Right hindlimb (tissue), 1 donor: ENCODE measurements at places on chromosomes 1 and 21.

- DNase-seq: no peak
Observed at GRCh38 chr1:47978486-47978885, 18.7 kb downstream of the TRABD2B start.

DNA sequence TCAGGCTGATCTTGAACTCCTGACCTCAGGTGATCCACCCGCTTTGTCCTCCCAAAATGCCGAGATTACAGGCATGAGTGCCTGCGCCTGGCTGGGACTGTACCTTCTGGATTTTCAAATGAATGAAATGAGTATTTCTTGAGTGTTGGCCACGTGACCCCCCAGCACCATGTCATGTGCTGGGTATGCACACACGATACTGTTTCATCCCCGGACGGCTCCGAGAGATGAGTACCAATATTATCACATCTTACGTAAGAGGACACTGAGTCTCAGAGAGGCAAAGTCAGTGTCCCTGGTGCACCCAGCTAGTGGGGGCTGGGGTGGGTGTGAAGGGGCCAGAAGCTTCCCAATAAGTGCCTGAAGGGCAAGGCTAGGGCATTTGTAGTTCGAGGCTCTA lies 780 bp upstream of the CROCC start:
- no peak for DNase-seq

GRCh38 chr1:2610036-2610959 lies 22.5 kb downstream of the MMEL1 start:
- DNase-seq: no peak

DNA sequence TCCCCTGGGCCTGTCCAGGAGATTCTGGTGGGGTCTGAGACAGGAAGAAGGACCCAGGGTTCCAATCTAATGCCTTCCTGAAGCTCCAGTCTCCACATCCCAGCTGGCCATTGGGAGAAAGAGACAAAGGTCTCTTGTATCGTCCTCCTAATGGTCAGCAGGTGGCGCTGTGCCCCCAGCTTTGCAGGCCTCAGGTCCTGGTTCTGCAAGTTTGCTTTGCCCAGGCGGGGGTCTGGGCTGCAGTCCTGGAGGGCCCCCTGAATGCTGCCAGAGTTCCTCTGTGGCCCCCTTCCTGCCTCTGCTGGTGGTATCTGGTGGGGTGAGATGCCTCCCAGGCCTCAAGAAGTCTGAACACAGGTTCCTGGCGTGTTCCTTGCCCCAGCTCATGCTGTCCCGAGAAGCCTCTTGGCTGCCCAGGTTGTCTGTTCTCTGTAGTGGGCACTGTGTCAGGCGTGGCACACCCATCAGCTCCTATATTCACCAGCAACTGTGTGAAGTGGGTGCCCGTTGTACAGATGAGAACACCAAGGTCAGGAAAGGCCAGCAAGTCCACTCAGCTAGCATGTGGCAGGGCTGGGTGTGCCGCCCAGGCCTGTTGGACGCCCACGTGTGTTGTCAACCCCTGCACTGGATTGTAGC lies 33.8 kb upstream of the CSF3R start:
- peak; percentile 41 for DNase-seq

DNA sequence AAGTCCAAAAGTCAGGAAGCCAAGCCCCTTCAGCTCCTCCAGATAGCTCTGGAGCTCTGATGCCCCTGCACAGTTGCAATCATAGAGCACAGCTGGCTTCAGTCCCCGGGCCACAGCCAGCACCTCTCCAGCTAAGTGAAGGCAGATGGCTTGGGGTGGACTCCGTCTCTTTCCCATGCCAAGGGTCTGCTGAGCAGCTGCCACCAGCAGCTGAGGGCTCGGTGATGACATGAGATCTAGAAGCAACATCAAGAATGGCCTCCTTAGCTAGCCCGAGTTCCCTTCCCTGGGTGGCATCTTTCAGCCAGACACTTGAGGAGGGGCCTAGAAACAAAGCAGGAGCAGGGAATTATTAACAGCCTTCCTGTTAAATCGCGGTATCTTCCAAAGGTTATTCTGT lies 973 bp downstream of the C1orf74 start:
- DNase-seq: peak; percentile 59

DNA sequence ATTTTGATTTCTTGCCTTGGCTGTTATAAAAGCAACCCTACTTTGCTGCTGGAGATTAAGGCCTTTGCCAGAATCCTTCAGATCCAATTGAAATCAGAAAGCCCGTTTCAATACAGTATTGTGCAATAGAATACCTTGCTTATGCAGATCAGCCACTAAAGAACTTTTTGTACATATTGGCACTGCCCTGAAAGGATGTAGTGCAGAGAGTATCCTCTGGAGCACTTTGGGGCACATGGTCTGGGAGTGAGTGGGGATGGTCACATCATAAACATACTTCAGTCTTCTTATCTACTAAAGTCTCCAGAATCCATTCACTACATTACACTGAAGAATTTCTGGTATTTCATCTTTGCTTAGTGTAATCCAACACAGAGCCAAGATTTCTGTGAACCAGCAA lies 189.0 kb downstream of the CENPF start:
- no peak for DNase-seq

DNA sequence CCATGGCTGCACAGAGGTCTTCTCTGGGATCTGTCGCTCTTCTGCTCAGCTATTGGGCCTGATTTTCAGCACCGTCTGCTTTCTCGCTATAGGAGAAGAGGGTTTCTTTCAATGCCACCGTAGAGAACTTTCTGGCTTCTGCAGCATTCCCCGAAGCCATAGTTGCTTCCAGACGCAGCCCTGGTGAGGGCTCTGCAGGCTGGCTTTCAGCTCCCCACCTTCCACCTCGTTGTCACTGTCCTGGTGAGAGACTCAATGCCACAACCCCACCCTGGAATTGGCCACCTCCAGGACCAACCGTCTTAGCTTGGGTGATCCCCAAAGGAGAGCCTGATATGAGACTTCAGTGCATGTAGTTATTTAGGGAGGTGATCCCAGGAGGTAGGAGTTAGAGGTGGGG lies 12.0 kb upstream of the PRKCZ start:
- no peak for DNase-seq

DNA sequence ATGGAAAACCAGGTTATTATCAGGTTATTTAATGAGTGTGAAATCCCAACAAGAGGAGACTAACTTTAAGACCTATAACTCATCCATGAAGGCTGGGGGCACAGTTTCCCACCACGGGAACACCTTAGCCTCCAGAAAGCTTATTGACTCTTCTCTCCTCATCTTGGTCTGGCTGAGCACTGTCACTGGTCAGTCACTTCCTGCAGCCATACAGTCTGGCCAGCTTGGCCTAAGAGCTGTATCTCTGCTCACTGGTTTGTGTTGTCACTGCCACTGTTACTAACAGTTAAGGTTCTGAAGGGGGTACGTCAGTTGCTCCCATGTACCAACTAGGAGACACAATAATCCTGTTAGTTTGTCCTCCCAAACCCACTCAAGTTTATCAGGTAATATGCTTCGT lies 16.7 kb upstream of the DDAH1 start:
- no peak for DNase-seq

- no peak for DNase-seq
Observed at GRCh38 chr1:173100476-173101107, 49.9 kb upstream of the TNFSF18 start.

DNA sequence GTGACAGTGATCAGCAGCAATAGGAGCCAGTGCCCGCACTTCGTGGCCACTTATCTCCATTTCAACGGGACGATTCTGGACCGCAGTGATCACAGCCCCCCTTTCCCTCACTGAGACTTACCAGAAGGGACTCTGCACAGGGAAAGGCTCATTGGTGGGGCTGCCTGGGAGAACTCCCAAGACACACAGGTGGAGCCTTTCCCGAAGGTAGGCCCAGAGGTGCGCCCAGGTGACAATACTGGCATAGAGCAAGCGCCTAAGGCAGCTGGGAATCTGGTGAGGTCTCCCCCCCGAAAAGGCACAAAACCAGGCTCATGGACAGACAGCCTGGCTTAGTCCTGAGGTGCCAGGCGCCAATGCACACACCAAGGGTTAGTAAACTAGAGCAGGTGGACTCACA lies 318.9 kb downstream of the AJAP1 start:
- no peak for DNase-seq

DNA sequence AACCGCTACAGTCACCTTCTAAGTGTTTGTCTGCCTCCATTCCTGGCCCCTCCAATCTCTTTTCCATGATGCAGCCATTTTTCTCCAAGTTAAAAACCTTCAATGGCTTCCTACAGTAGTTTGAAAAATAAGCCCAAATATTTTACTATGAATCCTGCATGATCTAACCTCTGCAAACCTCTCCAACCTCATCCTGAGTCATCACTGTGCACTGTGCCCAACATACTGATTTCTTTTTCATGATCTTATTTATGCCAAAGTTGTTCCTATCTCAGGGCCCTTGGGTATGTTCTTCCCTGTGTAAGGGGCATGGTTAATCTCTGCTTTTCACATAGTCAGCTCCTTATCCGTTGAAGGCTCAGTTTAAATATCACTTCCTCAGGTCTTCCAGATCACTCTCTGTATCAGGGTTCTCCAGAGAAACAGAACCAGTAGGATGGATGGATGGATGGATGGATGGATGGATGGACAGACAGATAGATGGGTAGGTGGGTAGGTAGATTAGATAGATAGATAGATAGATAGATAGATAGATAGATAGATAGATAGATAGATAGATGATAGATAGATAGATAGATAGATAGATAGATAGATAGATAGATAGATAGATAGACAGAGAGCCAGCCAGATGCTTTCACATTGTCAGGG lies 18.1 kb upstream of the PTPN14 start:
- DNase-seq: no peak

GRCh38 chr1:75970631-75971030 lies 38.4 kb upstream of the ASB17 start:
- DNase-seq: no peak

DNA sequence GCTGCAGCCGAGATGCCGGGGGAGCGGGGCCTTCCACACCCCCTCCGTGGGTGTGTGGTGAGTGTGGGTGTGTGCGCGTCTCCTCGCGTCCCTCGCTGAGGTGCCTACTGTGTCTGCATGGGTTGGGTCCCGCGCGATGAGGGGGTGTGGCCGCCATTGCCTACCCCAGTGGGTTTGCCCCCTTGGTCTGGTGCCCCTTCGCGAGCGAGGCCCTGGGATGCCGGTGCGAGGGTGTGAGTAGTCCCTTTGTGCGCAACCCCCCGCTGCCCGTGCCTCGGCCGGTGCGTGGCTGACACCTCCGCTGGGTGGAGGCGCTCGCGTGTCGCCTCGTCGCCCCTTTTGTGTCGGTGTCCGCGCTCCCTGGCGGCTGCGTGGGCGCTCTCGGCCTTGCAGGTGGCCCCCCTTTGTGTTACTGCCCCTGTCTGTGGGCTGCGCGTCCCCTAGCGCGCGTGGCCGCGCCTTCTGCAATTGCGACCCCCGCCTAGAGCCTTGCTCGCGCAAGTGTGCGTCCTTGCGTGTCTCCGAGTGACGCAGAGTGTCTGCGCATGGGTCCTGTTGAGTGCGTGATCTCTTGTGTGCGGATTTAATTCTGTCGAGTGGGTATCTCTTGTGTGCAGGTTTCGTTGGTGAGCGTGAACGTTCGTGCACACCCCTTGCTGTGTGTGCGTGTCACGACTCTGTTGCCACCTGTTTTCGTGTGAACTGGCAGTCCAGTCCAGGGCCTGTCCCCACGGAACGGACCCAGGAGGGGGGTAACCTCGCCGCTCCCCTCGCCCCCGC lies 553 bp downstream of the TTC3 start:
- peak; percentile 74 for DNase-seq

DNA sequence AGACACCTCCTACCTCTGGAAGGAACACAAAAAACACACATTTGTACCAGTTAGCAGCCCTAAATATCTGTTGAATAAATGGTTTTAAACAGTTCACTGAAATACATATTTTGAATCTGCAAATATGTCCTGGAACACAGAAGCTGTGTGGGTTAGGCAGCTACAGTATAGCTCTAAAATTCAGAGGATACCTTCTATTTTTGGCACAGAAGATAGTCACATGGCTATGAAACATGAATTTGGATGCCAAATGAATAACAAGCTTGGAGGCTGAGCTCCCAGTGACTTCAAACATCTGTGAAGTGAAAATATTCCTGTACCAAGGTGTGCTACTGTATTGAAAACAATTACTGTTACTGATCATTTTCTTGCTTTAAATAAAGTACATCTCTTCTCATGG lies 391.5 kb upstream of the ADGRL2 start:
- no peak for DNase-seq

DNA sequence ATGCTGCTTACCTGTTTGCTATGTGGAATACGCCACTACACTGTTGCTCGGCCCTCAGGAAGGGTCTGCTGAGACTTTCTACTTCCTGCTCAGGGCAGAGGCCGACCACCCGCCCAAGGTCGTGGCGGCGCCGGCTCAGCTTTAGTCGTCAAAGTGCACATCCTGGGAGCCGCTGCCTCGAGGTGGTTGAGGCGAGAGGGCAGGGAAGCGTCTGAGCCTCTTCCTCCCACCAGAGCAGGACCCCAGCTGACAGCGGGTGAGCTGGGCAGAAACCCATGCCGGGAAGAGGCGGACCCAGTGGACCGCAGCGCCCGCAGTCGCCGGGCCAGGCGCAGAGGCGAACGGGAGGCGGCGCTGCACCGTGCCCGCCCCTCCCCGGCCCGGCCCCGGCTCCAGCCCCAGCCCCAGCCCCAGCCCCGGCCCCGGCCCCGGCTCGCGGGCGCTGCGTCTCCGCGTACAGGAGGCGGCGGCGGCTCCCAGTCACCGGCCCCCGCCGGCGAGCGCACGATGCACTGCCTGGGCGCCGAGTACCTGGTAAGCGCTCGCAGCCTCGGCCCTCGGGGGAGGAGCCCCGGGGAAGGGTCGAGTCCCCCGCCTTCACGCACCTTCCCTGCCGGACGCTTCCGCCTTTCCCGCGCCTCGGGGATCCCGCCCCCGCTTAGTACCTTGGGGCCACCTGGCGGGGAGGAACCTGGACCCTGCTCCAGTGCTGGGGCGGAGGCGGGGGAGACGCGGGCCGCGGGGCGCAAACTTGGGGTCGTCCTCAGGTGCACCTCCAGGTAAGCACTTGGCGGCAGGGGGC lies at the start of gene SLC44A3:
Gene SLC44A3, plus strand, starts transcription at position 413 of the 802 bp plus-strand sequence. Its CDS starts 95 bp downstream, at position 508.
- peak; percentile 80 for DNase-seq

DNA sequence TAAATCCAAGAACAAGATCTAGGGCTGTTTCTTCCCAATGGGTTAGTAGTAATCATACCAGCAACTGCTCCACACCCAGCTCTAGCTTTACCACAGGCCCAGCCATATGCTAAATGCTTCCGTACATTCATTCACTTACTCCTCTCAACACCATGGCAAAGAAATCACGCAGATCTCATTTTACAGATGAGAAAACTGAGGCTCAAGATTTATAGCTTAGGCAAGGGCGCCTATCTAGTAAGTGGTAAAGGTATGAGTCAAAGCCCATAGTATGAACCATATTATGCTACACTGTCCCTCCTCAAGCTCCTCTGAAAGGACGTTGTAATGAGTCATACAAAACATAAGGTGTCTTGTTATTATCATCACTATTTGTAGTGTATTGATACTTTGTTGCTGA lies 82.2 kb downstream of the NIBAN1 start:
- no peak for DNase-seq

DNA sequence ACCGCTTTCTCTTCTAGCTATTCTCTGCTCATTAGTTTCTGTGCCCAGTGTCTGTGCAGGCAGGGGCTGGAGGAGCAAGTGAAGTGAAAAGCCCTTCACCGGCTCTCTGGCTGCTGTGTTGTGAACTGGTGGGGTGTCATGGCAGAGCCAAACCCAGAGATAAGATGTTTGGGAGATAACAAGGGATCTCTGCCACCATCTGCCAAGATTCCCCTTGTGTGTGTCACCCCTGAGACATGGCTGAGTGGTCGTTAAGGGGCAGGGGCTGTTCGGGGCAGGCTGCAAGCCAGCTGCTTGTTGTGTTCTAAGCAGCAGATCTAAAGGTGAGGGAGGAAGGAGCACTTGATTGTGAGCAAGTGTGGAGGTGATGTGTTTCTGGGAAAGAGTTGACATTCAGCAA lies 24.5 kb downstream of the CNIH3 start:
- DNase-seq: no peak
